ENCODE measurements at places on chromosomes 1 and 21.

DNA sequence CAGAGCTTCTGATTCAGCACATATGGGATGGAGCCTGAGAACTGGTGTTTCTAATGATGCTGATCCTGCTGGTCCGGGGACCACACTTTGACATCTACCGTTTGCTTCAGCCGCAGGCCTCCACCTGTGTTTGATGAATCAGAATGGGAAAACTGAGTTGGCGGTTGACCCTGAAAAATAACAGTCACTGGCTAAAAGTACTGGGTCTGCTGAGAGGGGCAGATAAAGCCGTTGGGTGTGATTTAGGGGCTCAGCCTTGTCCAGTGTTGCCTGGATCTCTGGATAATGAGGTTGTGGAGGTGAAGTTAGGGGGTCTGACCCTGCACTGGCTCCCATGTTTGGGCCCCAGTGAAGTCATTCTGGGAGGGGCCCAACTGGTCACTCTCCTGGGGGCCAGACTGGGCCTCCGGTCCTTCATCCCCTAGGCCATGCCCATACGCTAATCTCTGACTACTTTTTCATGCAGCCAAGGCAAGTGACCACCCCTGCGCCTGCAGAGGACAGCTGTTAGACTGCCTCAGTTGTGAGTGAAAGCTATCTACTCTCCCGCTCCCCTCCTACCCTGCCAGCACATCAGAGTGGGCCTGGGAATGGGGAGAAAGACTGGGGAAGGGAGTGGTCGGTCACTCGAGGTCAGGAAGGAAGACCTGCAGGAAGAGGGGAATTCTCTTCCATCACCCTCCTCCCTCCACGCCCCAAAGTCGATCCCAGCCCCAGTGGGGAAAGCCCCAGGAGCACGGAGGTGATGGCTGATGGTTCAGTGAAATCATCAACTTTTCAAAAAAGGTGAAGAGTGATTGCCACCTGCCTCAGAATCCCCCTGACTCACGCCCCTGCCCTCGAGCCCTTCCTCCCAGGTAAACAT is 27.7 kb downstream of the VASH2 start:
- no peak for DNase-seq

GRCh38 chr21:31524140-31524539 is 135.4 kb upstream of the SOD1 start:
- DNase-seq, result no peak

DNA sequence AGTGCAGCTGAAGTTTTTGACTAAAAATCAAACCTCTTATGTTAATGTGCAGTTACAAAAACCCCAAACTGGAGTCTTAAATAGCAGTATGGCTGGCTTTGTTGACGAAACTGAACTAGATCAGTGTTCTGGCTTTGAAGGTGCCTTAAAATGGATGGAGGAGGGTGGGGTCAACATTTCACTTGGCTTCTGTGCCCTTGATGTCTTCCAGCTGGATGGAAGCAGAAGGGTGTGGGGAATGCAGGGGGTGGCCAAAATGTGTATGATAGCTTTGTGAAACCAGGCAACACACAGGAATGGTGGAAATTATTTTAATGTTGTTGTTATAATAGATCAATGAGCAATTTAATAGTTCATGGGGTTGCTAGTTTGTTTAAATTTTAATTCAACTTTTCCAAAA is 96.8 kb upstream of the C1orf105 start:
- DNase-seq, result no peak

- DNase-seq, result no peak
These were observed 52.1 kb downstream of the SYDE2 start for GRCh38 chr1:85148524-85149250.

DNA sequence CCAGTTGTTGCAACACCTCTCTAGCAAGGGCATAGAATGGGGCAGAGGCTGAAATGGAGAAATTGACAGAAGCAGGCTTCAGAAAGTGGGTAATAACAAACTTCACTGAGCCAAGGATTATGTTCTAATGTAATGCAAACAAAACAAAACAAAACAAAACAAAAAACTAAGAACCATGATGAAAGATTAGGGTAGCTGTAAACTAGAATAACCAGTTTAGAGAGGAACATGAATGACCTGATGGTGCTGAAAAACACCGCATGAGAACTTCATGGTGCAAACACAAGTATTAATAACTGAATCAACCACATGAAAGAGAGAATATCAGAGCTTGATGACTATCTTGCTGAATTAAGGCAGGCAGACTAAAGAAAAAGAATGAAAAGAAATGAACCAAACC is 1707.7 kb downstream of the BRINP3 start:
- no peak for DNase-seq

DNA sequence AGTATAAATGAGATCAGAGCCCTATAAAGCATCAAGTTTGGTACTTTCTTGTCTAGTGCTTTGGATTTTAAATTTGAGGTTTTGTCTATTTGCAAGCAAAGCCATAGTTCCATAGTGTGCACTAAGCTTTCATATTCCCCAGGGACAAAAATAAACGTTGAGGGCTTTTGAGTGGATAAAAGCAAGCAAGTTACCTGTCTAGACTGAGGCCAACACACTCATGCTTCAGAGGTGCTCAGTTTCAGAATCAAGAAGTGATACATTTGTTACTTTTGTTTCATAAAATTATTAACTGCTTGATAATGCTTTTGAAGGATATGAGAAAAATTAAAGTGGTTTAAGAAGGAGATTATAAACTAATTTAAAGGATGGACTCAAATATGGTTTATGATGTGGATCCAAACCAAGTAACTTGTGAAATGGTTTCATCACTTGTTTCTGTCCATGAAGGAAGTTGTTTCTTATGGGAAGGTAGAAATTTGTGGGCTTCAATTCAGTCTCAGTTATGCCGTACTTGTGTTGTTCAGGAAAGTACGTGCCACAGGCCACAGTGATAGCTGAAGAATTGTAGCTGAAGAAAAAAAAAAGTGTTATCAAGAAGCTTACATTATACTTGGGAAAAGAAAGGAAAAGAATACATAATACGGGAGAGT is 71.2 kb downstream of the CHRM3 start:
- DNase-seq, result no peak

DNA sequence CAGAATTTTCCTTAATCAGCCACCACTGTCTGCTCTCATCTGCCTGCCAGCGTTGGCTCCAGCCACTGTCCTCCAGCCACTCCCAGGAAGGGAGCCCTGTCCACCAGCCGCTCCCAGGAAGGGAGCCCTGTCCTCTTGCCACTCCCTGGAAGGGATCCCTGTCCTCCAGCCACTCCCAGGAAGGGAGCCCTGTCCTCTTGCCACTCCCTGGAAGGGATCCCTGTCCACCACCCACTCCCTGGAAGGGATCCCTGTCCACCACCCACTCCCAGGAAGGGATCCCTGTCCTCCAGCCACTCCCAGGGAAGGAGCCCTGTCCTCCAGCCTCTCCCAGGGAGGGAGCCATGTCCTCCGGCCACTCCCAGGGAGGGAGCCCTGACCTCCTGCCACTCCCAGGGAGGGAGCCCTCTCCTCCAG is 726.5 kb downstream of the PTPRU start:
- DNase-seq, result no peak

- DNase-seq, result no peak
These were observed 55.2 kb downstream of the GPR161 start for GRCh38 chr1:168081373-168082007.

GRCh38 chr1:156645056-156645455 is 3.1 kb downstream of the BCAN start:
- no peak for DNase-seq

GRCh38 chr1:102726417-102726816 is 381.9 kb downstream of the COL11A1 start:
- DNase-seq, result no peak

GRCh38 chr1:61253059-61253735 is 170.8 kb downstream of the NFIA start:
- DNase-seq, result no peak

DNA sequence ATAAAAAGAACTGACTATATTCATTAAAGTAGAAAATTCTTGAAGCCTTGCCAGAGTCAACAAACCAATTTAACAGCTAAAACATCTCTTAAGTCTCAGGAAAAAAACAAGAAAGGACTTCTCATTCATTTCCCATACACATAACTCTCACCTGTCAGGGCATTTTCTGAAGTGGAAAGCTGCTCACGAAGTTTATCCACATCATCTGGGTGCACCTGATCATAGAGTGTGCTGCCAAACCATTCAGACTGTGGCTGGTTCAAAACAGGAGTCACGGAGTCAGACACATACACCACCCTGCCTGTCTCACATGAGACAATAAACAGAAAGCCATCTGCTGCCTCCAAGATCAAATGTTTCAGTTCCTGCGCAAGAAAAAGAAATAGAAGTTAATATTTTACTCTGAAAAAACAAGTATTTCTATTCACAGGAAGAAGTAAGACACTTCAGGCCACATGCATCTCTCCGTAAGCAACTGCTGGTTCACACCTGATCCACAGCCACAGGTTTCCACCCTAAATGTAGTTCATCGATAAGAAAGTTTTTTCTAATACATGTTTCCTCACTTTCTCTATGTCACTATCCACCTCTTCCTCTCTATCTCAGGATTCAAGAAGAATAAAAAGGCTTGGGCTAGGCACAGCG is 28.2 kb upstream of the CTSK start:
- no peak for DNase-seq

- DNase-seq, result no peak
These were observed 24.4 kb downstream of the FTCD start for GRCh38 chr21:46130831-46131587.

- DNase-seq, result no peak
These were observed 771 bp upstream of the RAD54L start for GRCh38 chr1:46246548-46247435.

GRCh38 chr1:5667513-5668325 is 324.5 kb downstream of the NPHP4 start:
- DNase-seq, result no peak

DNA sequence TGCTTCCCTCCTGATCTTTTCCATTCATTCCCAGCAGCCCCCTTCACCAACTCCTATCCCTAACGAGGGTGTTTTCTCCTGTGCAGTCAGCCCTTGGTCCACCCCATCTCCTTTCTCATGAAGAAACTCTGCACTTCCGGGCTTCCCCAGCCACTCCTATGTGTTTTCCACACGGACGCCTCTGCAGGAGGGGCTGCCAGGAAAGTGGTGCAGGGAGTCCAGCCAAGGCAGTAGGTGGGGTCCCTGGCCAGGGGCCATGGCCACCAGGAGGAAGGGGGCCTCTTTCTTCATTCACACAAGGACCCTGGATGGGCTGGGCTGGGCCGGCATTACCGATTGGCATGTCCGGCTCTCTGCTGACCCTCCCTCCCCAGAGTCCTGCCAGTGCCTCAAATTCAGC is 72.8 kb upstream of the EFHD2 start:
- DNase-seq, result no peak

DNA sequence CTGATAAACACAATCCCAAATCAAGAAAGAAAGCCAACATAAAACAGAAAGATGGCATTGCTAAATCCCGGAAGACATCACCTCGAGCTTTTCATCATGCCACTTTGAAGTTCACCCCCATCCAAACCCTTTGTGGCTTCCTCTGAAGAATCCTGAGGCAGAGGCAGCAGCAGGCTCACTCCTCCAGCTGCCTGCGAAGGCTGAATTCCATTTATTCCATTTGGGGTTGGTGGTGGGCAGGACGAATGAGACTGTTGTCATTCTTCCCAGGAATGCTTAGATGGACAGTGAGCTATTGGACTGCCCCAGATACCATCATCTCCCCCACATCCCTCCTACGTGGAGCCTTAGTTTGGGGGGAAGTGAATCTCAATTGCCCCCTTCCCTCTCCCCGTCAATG is 437.5 kb downstream of the SMYD3 start:
- DNase-seq, result no peak

- no peak for DNase-seq
These were observed 36.6 kb downstream of the TNFSF18 start for GRCh38 chr1:173014160-173014559.

DNA sequence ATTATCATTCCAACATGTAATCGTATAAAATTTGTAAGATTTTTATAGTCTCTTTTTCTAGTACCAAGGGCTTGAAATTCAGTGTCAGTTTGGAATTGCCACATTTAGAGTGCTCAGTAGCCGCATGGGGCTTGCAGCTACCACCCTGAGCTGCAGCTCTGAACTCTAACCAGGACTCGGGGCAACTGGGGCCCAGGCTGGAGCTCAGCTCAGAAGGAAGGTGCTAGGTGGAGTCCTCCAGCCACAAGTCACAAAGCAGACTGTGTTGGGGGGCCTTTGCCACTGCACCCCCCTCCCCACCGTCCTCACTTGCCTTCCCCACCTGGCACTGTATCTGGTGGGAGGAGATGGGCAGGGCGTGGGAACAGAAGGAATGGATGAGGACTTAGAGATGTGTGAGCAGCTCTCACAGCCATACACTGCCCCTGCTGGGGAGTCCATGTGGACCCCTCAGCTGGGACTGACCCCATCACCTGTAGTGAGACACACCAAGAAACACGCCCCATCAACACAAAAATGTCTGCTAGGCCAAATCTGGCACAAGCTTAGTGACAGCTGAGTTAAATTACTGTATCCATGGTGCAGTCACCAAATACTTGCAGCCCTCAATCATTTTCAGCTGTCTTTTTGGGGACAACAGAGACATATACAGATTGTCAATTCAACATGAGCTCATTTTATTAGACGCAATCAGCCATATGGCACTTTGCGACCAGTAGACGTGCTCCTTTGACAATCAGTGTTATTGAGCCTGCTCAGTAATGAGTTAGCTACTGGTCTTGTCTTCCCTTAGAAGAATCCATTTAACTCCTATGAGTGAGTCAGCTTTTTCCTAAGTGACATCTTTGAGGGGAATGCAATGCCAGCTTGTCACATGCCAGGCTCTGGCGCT is 241.7 kb upstream of the RAB4A start:
- DNase-seq, result no peak

GRCh38 chr21:44880405-44881197 is 7.1 kb upstream of the PTTG1IP start:
- DNase-seq, result no peak
